ENCODE measurements at places on chromosomes 16 and 17.

- no peak for DNase-seq
Observed at GRCh38 chr17:41327411-41328120, 12.1 kb upstream of the KRTAP17-1 start.

GRCh38 chr17:4750606-4751005, 10.9 kb upstream of the CXCL16 start:
- DNase-seq, result no peak

DNA sequence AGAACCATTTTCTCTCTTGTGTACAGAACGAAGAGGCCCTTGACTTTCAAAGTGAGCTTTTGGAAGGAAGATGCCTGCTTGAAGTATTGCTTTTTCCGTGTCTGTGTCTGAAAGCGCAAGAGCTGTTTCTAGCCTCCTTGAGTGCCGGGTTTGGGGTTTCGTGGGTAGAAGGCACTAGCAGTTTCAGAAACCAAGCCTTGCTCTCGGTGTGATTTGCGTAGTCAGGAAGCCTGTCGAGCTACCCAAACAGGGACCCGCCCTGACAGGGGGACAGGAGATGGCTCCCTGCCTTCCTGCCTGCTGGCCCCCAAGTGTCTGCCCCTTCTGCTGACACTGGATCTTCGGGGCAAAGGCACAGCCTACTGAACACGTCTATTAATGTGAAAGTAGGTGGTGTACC, 322.0 kb downstream of the MAF start:
- no peak for DNase-seq

GRCh38 chr17:77251622-77252183, 110.9 kb downstream of the SEC14L1 start:
- DNase-seq, result no peak

GRCh38 chr16:2755158-2755557, 2.7 kb downstream of the SRRM2 start:
- no peak for DNase-seq

DNA sequence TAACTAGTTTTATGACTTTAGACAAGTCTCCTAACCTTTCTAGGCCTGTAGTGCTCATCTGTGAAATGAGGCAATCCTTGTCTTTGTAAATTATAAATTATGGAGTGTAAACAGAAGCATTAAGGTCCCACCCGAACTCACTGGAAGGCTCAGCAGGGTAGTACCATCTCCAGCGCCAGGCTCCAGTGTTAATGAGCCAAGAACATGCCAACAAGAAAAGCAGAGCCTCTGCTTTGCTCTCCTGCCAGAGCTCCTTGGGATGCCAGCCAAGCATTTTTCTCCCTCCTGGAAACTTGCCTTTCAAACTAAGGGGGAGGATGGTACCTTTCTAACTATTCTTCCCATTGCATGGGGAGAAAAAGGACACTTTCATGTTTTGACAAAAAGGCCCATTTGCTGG, 14.9 kb downstream of the LIMD2 start:
- no peak for DNase-seq
